ENCODE measurements at places on chromosomes 5 and 9.
A peak's percentile ranks its signal among the peaks of the same experiment; 100 is the strongest.

GRCh38 chr9:28650327-28650726 is 1077.0 kb upstream of the C9orf72 start:
- DNase-seq, result no peak

GRCh38 chr9:101369286-101369685 is 15.5 kb downstream of the BAAT start:
- no peak for DNase-seq

DNA sequence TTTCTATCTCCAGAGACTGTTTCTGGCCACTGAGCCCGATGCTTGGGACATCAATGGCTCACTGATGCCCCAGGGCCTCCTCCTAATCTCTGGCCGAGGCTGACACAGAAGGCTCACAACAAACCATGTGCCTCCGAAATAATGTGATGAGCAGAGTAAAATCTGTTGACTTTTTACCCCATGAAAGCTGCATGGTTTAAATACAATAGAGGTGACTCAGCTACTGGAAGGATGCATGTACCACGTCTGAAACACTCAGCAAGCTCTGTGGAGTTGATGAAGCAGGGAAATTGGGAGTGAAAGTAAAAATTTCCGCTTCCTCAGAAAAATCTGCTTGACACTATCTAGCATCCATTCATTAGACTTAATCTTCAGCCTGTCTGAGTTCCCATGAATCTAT is 111.1 kb upstream of the EQTN start:
- DNase-seq, result peak; percentile 46

DNA sequence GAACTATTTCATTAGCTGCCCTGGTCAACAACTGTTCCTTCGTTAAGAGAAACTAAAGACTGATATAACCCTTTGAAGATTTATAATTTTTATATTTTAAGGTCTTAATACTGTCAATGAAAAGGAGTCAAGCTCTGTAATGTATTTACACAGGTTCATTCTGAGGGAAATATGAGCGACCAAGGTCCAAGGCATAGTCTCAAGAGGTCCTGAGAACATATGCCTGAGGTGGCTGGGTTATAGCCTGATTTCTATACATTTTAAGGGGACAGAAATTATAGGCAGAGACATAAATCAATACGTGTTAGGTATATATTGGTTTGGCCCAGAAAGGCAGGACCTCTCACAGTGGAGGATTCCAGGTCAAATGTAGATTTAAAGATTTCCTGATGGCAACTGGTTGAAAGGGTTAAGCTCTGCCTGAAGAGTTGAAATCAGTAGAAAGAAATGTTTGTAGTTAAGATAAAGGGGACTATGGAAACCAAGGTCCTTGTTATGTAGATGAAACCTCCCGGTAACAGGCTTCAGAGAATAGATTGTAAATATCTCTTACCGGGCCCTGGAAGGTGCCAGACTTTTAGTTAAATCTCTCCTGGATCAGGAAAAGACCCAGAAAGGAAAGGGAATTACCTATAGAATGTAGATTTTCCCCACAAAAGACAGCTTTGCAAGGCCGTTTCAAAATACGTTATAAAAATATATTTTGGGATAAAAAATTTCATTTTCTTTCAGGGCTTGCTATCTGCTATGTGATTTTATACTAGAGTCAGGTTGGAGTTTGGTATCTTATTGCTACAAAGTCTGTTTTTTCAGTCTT is 107.3 kb upstream of the PRLR start:
- DNase-seq, result no peak

DNA sequence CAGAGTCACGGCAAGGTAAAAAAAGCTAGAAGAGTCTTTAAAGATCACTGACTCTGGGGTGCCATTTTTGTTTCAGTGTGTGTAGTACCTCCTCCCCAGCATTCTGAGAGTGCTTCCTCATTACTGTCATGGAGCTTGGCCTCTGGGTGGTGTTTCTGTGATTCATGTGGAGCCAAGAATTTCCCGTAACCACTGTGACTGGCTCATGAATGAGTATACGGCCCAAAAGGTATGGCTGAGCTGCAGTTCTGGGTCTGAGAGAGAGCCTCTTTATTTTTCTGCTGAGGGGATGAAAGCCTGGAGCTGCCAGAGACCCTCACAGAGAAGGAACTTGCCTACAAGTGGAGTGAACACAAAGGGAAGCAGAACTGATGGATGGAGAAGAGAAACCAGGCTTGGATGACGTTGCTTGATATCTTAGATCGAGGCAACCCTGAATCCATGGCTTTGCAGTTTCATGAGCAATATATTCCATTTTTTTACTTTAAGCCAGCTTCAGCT is 85.6 kb downstream of the PTTG1 start:
- no peak for DNase-seq

DNA sequence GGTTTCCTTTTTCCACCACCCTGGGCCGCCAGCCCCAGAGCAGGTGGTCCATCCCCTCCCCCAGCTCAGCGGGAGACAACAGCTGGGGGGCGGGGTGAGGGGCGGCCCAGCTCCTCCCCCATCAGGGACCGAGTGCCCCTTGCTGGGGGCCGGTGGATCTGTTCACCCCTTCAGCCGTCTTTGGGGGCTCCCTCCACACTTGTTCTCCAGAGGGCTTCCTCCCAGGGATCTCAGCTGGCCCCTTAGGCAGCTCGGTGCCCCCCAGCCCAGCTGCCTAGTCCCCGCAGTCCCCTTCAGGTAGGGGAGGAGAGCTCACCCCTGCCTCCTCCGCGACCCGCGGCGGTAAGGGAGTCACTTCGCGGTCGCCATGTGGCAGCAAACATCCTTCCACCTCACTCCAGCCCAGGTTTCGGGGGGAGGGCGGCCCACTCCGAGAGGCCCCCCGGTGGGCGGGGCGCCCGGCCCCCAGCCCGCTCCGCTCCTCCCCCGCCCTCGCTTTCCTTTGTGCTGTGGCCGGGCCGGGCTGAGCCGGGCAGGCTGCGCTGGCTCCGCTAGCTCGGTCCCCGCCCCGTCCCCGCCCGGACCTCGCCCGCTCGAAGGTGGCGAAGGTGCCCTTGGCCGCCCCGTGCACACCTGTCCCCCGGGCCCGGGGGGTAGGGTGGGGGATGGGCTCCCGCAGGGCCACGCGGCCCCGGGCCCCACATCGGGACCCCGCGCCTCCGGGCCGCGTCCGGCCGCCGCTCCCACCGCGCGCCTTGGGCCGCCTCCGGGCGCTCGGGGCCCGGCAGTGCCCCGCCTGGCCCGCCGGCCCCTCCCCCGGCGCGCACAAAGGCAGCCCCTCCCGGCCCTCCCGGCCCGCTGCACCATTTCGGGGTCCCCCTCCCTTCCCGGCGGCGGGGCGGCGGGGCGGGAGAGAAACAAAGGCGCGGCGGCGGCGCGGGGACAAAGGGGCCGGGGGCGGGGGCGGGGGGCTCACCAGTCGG is 683 bp downstream of the DBN1 start:
- peak; percentile 34 for DNase-seq

GRCh38 chr5:158739951-158740757 is 359.6 kb downstream of the EBF1 start:
- no peak for DNase-seq

DNA sequence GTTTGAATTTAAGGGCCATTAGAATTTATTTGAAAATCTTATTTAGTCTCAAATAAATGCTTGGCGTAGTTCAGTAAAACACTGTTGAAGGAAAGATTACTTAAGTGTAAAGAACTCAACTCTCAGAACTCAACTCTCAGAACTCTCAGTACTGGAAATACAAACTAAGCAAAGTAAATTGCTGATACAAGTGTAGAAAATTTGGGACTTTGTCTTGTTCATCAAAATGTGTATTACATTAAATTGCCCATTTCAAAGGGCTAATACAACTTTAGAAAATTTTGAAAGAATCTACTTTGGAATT is 99.4 kb downstream of the CSNK1G3 start:
- no peak for DNase-seq

GRCh38 chr9:19229595-19230354 is 718 bp upstream of the DENND4C start:
- peak; percentile 68 for DNase-seq

DNA sequence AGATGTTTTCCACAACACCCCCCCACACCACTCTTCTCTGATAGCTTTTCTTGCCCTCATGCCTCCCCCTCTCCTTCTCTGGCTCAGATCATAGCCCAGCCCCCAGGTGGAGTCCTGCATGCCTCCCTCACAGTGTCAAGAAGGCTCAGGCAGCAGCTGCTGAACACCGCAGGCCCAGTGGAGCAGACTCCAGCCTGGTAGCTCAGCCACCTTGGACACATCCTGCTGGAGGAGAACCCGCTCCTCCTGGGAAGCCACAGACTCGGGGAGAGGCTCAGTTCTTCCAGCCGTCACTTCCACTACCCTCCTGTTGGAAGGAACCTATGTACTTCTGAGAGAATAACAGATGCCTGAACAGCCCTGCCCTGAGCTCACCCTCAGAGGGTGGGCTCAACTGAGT is 143.4 kb downstream of the SPOCK1 start:
- DNase-seq, result no peak

DNA sequence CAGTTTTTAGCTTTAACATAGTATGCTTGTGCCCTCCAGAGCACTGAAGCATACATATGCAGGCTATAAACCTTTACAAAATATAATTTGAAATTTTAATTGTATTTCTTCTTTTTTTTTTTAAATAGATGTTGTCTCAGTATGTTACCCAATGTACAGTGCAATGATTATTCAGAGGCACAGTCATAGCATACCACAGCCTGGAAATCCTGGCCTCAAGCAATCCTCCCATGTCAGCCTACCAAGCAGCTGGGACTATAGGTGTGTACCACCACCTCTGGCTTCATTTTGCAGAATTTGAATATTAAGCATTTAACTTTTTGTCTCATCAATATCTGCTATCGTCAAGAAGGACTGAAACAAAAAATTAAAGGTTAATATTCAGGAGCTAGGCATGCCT is 16.9 kb upstream of the ZNF782 start:
- DNase-seq, result no peak

- peak; percentile 23 for DNase-seq
Measured at GRCh38 chr5:177189416-177189815, 55.8 kb downstream of the NSD1 start.

GRCh38 chr9:17597977-17598376 is 19.1 kb downstream of the SH3GL2 start:
- no peak for DNase-seq

DNA sequence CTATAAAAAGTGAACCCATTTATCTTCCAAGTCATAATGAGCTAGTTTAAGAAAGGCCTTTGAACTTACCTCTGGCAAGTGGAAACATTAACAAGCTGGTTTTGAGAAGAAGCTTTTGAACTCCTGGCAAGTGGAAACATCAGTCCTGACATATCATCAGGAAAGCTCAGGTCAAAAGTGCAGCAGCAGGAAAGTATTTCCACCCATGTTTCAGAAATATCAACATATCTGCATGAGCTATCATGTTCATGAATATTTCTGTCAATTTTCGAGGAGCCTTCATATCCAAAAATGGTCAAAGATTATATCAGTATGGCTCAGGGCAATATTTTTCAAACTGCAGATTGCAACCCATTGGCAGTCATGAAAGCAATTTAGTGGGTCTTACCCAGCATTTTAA is 133.9 kb downstream of the PLK2 start:
- no peak for DNase-seq

DNA sequence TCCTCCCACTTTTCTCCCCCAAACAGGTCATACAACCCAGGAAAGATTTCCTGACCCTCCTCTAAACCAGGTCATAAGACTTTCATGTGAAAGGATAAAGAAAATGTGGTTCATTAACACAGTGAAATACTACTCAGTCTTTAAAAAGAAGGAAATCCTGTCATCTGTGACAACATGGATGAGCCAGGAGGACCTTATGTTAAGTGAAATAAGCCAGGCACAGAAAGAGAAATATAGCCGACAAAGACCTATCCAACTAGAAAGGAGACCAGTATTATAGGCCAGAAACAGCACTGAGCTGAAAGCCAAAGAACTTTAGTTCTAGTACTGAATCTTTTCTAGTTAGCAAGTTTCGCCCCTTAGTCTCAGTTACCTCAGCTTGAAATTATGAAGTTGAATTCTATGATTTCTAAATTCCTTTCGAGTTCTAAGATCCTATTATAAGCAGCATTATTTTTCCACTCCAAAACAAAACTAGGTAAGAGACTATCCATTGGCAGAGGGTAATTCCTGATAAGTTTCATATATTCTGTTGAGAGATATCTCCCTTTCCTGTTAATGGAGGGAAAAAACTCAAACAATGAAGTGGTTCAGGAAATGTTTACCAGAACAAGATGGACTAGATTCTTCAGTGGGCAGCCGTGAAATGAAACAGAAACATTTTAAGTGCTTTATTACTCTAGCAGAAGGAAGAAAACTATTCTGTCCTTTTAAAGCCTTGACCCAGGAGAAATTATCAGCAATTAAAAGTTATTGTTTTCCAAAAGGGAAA is 42.5 kb downstream of the GNA14 start:
- peak; percentile 26 for DNase-seq

DNA sequence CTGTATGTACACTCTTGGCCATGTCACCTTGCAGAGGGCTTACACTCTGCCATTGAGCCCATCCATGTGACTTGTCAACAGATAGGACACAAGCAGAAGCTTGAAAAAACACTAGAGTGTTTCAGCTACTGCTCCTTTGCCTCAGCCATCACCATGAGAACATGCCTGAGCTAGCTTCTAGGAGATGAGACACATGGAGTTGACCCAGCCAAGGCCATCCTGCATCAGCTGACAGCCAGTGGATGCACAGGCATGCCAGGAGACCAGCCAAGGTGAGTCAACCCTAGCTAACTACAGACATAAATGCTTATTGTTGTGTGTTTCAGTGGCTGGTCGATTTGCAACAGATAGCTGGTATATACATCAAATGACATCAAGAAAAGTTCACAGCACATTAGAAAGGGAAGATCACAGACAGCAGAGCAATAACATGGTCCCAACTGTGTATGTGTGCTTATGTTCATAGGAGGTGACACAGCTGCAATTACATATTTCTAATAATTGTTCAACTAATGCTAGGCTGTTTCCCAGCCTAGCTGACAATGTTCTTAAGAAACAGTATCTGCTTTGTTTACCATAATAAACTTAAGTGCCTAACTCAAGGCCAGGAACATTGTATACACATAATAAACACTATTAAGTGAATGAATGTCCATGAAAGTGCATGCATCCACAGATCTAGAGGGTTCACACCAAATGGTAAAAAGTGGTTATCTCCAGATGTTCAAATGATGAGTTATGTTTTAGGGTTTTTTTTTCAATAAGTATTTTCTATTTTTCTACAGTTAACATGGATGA is 105.7 kb downstream of the SPOCK1 start:
- no peak for DNase-seq

DNA sequence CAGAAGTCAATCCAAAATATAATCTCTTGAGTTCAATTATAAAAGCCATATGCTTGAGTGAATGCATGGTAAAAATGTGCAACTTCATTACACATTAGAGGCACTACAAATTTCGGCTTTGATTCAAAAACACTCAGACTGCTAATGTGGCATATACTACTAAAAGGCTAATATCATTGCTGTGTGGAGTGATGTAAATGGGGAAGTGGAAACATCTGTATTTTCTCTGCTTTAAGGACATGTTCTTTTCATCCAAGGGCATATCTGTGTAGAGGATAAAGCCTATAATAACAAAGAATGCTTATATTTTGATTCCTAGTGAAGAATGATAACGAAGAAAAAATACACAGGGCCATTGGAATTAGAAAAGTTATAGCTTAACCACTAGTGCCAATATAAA is 643.9 kb upstream of the ZNF608 start:
- DNase-seq, result no peak

- no peak for DNase-seq
Measured at GRCh38 chr9:92954886-92955285, 7.6 kb downstream of the FGD3 start.

- no peak for DNase-seq
Measured at GRCh38 chr9:130608554-130609134, 29.3 kb downstream of the FUBP3 start.

Data from mesenchymal stem cell (in vitro differentiated cells and primary cell).